GM12892 (cell line): ENCODE measurements at places on chromosomes 2 and 18.

GRCh38 chr2:121409388-121409787, 121.3 kb upstream of the RNU4ATAC start:
- no peak for DNase-seq

DNA sequence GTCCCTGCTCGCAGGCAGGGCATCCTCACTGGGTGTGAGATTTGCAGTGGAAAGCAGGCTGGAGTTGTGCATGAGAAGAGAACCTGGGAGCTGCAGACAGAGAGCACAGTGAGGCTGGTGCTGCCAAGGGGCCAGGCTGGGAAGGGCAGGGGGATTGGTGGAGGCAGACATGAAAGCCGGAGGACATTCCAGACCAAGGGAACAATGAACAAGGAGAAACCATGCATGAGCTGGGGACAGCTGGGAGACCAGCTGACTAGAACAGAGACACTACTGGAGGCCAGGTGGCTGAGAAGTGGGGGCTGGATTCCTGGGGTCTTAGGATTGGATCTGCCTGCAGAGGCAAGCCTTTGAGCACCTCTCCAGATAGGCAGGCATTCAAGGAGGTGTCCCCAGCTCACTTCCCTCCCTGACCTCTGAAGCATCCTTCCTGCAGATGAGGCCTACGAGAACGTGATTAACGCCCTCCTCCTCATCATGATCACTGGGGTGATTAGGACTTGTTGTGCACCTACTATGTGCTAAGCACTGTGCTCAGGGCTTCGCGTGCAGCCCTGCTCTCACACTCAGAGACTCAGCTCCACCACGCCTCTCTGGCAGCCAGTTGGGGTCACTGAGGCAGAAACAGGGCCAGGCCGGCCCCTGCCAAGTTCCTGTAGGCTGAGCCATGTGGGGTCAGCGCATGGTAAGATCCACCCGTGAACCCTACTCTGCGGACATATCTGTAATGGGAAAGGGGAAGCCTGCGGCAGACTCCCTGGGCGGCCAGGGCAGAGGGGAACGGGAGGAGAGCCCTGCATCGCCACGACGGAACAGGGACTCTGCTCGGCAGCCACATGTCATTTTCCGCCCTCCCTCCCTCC, 74.8 kb upstream of the SLC66A3 start:
- no peak for DNase-seq

- DNase-seq = no peak
These were observed 204.4 kb downstream of the MCFD2 start for GRCh38 chr2:46711156-46711555.

- no peak for DNase-seq
These were observed 275.7 kb upstream of the FN1 start for GRCh38 chr2:215711471-215712034.

GRCh38 chr2:207142461-207142860, 23.3 kb downstream of the KLF7 start:
- DNase-seq = no peak

- no peak for DNase-seq
These were observed 37.4 kb downstream of the DNMT3A start for GRCh38 chr2:25304321-25304720.

- DNase-seq = peak; percentile 80
These were observed 213.9 kb downstream of the TFCP2L1 start for GRCh38 chr2:121071034-121071504.

DNA sequence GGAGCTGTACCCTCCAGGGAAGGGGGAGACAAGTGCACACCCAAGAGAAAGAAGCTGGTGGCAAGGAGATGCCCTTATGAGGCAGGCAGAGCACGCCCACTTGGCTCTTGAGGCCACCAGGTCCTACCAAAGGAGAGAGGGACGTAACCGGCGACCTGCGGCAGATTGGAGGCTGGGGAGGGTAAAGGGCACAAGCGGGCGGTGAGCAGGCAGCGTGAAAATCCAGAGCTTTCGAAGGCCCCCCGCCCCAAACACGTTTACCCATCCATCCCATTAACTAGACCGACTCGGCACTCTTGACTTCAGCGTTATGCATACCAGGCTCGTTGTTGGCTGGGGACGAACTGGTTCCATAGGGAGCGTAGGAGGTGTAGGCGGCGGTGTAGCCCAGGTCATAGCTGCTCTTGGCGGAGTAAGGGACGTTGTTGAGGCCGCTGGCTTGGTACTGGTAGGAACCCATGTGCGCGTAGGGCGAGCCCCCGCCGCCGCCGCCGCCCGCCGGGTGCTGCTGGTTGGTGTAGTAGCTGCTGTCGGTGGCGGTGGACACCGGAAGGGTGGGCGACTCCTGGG, 794 bp downstream of the DLX2 start:
- DNase-seq = no peak

- DNase-seq = no peak
These were observed 261.5 kb upstream of the CDH2 start for GRCh38 chr18:28438381-28438780.

DNA sequence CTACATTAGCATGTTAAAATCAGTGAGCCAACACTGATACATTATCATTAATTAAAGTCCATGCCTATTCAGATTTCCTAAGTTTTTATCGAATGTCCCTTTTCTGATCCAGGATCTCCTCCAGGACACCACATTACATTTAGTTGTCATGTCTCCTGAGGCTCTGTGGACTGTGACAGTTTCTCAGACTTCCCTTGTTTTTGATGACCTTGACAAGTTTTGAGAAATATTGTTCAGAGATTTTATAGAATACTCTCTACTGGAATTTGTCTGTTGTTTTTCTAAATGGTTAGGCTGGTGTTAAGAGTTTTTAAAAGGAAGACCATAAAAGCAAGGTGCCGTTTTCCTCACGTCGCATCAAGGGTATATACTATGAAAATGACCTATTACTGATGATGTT, 16.3 kb upstream of the MAPRE3 start:
- no peak for DNase-seq

DNA sequence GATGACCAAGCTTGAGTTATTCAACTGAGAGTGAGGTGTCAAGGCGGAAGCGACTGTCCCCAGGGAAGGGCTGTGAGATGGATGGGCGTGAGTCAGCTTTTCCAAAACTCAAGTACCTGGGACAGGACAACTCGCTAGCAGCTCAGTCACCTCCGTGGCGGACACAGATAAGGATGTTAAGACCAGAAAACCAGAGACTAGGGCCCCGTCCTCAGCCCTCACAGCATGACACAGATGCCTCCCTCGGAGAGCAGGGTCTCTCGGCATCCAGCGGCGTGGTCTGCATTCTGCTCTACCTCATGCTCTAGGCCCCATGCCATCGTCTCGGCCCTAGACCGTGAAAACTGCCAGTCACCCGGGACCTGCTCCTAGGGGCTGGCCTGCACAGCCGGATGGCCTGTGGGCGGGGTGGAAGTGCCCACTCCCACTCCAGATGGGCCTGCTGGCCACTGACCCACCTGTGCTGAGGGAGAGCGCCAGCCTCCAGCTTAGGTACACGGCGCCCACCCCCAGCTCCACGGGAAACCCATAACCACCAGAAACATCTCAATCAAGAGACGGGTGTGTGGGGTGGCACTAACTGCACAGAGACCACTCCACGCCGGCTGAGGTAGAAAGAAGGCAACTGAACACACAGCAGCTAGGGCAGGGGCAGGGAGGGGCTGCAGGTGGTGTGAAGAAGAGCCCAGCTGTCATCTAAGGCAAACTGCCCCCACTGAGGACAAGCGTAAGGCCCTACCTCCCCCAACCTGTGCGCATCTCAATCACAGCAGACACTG, 39.8 kb downstream of the ANO7 start:
- no peak for DNase-seq

- no peak for DNase-seq
These were observed 14.9 kb upstream of the ECEL1 start for GRCh38 chr2:232502511-232502910.
